ENCODE measurements at places on chromosomes 13 and 19.

DNA sequence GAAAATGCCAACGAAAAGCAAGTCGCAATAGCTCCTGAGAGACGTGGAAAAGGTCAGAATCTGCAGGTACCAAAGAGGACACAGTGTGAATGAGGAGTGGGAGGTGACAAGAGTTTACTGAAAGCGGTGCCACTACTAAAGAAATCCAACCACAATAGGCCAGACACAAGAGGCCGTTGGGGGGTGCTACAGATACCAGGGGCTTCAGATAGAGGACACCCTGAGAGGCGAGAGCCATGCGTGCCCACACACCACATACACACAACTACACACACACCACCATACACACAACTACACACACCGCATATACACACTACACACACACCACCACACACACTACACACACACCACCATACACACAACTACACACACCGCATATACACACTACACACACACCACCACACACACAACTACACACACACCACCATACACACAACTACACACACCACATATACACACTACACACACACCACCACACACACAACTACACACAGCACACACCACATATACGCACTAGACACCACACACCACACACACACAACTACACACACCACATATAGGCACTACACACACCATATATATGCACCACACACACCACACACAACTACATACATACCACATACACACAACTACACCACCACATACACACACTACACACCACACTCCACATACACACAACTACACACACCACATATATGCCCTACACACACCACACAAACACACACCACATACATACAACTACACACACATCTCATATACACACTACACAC, 28.5 kb downstream of the CRYL1 start:
- no peak for DNase-seq

DNA sequence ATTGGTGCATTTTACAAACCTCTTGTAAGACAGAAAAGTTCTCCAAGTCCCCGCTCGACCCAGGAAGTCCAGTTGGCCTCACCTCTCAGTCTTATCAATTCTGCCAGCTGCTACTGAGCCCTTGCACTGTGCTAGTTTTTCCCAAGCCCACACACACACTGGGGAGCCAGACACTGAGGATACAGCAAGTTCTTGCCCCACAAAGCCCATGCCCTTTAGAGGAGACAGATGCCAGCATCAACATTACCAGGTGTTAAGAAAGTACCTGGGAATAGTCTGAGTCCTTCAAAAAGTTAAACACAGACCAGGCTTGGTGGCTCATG, 175.0 kb downstream of the PTPRS start:
- no peak for DNase-seq

- no peak for DNase-seq
These were observed 10.2 kb downstream of the CLN5 start for GRCh38 chr13:77001963-77002587.

- DNase-seq = no peak
These were observed at the start of gene ETV2 for GRCh38 chr19:35641515-35642151. Gene ETV2, plus strand, starts transcription at chr19:35641745. Its CDS starts 716 bp downstream, at chr19:35642461.

DNA sequence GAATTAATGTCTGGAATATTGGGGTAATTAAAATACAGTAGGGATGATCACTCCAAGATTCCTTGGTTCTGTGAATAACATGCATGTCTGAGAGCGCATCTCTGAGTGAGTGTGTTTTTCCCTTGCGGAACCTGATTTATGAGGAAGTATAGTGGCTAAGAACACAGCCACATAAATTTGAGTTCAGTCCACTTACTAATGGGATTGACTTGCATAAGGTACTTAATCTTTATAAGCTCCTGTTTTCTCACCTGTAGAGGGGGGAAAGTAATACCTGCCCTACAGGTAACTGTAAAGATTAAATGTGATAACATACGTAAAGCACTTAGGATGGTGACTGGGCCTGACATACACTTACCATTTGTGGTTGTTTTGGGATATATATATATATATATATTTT, 60.8 kb downstream of the KLF5 start:
- DNase-seq = no peak

DNA sequence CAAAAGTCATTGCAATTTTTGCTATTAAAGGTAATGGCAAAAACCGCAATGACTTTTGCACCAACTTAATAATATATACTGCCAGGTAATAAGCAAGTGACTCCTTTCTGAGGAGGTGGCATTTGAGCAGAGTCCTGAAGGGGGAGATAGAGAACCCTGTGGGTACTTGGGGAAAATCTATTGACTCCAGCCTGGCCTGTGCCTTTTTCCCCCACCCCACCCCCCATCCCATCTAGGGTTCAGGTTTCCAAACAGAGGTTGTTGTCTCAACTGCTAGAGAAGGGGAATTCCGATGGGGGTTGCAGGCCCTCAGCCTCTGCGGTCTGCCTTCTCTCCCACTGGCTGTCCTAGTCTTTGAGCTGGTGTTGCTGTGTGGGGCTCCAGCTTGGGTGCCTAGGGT, 11.5 kb downstream of the S1PR2 start:
- no peak for DNase-seq

DNA sequence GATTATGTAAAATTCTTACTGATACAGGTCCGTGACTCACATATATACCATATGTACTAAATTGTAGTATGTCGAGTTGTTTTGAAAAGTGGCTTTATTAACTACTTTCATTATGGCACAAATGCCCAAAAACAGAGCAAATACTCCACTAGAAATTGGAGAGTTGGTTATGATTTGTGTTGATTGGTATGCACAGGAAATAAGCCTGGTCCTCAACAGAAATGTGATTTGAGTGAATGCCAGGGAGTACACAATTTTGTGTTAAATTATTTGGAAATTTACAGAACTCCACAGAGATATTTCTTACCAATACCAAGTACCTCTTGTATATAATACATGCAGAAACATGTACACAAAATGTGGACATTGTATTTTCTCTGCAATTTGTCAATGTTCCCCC, 676.7 kb downstream of the PCDH9 start:
- no peak for DNase-seq

- DNase-seq = no peak
These were observed 22.3 kb upstream of the CEBPA start for GRCh38 chr19:33324628-33325027.

DNA sequence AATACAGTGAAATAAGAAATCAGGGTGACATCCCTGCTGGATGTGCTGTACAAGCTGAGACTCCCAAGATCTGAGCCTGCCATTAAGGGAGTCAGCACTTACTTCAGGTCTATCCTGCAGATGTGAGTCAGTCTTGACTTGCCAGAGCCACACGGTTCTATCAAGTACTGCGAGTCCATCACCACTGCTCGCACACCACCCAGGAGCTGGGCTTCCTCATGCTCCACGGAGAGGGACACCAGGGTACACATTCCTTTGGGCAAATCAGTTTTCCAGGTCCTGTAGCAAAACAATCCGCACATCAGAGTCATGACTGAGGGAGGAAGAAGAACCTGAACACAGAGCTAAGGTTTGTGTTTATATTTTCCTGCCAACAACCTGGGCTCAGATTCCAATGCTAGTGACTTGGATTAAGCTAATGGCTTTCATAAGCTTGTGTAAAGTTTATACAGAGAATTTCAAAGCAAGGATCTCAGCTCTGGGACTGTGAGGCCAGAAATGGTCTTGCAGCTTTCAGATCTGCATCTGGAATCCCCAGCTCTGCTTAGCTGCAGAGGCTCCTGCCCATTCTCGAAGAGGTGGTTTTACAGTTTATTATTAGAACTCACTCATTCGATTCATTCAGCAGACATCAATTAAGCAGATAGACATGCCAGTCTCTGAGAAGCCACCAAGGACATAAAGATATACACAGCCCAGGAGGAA, 90.6 kb downstream of the KL start:
- DNase-seq = no peak

- no peak for DNase-seq
These were observed 20.0 kb upstream of the UPF3A start for GRCh38 chr13:114261328-114261965.

- DNase-seq = no peak
These were observed 9.5 kb downstream of the IL17D start for GRCh38 chr13:20713014-20713376.

- peak; percentile 40 for DNase-seq
These were observed 104.1 kb downstream of the FRY start for GRCh38 chr13:32135655-32136054.

- peak; percentile 67 for DNase-seq
These were observed 13.1 kb downstream of the IRS2 start for GRCh38 chr13:109773276-109773675.

DNA sequence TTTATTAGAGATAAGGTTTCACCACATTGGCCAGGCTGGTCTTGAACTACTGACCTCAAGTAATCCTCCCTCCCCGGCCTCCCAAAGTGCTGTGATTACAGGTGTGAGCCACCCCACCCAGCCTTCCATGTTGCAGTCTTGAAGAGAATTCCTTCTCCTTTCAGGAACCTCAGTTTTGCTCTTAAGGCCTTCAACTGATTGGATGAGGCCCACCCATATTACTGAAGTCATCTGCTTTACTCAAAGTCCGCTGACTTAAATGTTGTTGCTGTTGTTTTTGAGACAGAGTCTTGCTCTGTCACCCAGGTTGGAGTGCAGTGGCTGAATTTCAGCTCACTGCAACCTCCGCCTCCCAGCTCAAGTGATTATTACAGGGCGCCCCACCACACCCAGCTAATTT, 33.5 kb downstream of the RASL11A start:
- no peak for DNase-seq

- no peak for DNase-seq
These were observed 49.0 kb downstream of the DNAJC15 start for GRCh38 chr13:43072394-43072793.
